ENCODE measurements at places on chromosomes 2 and 18. TPM values are rescaled to one million over a fixed set of nuclear protein-coding genes. Genes with fewer than 3 reads are reported as not detected.

Gene LAMA3
- total RNA-seq, result 51.0 TPM

Gene ACADL
- total RNA-seq, result not detected

Gene UGT1A4
- total RNA-seq, result not detected

Gene CHRNG
- not detected for total RNA-seq

Gene GNAL
- total RNA-seq, result 5.4 TPM

Gene DCDC2C
- total RNA-seq, result not detected

Gene OTX1
- 2.4 TPM for total RNA-seq

Gene EDAR
- 0.08 TPM for total RNA-seq

Gene POTEC
- not detected for total RNA-seq

Gene HOXD1
- not detected for total RNA-seq

Gene HRH4
- not detected for total RNA-seq

Gene RASGRP3
- total RNA-seq, result 0.44 TPM

Gene CAPN14
- not detected for total RNA-seq

Gene STK36
- total RNA-seq, result 17.3 TPM

Gene LIMS2
- 6.3 TPM for total RNA-seq
